ENCODE measurements at places on chromosomes 3 and 15. TPM values are rescaled to one million over a fixed set of nuclear protein-coding genes. Genes with fewer than 3 reads are reported as not detected.

GRCh38 chr3:116474032-116474780 is 28.9 kb upstream of the LSAMP start:
- no peak for DNase-seq

GRCh38 chr15:91891788-91892345 is 38.4 kb downstream of the SLCO3A1 start:
- no peak for DNase-seq

- DNase-seq, result peak; percentile 62
Observed at GRCh38 chr3:71064291-71064955, 519.1 kb downstream of the FOXP1 start.

- DNase-seq, result no peak
Observed at GRCh38 chr3:190534986-190535385, 21.1 kb downstream of the IL1RAP start.

DNA sequence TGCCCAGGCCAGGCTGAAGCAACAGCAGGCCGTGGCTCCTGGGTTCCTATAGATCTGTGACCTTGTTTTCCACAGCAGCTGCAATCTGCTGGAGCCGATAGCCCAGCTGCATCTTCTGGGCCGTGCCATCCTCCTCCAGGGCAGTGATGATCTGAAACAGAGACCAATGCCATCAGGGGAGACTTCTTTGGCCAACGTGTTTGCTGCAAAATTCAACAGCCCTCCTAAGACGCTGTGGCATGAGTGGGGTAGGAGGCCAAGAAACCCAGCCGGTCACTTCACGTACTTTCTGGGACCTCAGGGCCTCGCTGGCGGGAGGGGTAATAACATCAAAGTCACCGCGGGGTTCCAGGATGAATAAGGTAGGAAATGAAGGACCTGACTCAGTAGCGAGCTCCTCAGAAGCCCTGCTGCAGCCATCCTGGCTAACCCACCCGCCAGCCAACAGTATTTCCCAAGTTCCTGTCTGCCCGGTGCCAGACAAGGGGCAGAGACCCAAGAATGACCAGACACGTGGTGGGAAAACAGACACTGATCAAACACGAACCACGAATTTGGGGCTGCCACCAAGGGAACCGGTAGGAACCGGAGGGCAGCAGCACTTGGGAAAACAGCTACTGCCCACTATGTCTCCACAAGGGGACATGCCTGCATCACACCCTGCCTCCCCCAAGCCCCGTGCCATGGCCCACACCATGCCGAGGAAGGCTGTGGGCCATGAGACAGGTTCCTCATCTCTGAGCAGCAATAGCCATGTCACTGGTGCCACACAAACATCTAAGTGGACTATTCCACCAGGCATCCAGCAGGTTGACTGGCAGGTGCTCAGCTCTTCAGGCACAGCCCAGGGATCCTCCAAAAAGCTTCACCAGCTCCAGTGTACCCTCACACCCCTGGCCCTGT is 25.2 kb downstream of the PLXNB1 start:
- DNase-seq, result no peak

DNA sequence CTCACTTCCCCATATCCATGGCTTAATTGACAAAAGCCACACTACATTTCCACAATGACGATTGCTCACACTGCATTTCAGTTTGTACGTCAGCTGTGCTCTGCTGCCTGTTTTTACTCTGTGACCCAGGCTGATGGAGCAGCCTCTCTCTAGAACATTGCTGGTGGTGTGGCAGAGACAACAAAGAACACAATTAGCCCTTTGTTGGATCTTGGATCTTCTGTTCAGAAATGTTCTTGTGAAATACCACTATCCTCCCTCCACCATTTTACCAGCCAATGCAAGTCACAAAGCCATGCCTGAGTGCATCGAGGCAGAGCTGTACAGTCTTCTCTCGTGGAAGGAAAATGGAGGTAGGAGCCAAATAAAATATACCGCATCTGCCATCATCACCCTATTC is 56.9 kb upstream of the TBC1D5 start:
- DNase-seq, result no peak

Gene GUCA1C
- total RNA-seq, result not detected

Gene TM4SF1
- 109 TPM for total RNA-seq

All from transverse colon (tissue), 4 donors.